ENCODE measurements at places on chromosomes 7 and 10.

- no peak for DNase-seq
Observed at GRCh38 chr10:48786606-48787282, 102.1 kb downstream of the WDFY4 start.

DNA sequence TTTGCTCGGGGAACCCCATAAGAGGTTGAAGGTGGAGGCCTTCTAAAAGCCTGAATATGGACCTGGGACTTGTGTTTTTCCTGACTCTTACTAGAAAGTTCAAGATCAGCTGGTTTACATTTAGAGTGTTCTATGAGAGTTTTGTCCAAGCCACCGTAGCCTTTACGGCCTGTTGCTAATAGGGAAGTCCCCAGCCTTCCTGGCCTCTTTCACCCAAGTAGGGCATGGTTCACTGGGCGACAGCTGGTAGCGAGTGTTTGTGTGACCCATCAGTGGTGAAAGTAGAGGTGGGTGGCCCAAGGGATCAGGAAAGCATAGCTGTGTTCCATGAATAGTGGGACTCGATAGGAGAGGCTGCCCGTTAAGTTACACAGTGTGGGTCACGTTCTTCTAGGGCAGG is 60.1 kb downstream of the RABGEF1 start:
- no peak for DNase-seq

DNA sequence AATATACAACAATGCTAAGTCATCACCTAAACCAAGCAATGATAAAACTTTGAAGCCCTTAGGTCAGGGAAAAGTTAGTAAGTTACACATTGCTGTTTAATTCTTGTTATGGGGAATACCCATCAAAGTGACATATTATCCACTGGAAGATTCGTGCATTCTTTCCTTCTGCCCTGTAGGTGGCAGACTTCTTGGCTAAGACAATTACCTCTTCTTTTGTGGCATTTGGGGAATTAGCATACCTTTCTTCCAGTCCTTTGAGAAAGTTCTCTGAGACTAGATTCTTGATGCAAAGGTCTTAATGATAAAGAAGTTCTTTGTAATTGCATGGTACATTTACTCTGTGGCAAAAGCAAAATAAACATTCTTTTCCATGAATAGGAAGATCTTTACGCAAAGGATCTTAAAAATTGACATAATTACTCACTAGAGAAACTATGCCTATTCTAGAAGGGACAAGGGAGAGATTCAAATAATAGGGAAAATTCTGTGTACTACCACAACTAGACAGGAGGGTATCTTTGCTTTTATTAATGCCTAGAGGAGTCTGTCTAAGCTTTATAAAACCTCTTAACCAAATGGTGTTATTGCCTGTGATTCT is 395.9 kb downstream of the GRM8 start:
- no peak for DNase-seq

GRCh38 chr10:76218035-76218434 is 786.6 kb downstream of the LRMDA start:
- no peak for DNase-seq

DNA sequence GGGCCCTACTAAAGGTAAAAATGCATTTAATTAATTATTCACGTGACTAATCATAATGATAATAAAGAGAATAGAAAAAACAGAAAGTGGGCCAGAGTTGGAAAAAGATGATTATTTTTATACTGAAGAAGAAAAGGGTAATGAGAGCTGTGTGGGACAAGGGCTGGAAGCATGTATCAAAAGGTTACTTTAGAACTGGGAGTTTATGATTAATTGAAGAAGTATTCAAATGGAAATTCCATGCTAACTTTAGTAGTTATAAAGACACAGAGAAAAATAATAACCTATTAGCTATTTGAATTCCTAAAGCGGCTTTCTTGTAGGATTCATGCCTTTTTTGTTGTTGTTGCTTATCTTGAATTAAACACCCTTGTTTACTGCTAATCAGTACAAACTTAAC is 49.9 kb downstream of the MKX start:
- no peak for DNase-seq

DNA sequence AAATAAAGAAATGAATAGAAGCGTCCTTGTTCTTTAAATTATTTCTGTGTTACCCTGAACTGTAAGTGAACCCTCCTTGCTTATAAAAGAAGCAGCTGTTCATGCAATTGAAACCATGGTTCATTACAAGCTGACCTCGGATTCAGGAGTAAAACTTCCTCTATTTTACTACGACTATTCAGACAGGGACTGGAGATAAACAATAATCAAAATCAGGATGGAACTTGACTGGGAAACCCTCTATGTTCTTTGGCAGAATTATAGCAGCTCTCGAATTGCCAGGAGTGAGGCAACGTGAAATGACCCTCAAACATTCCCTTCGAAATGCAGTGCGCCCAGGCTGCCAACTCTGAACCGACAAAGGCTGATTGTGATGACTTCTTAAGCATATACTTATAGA is 172.1 kb downstream of the CYP26A1 start:
- no peak for DNase-seq

DNA sequence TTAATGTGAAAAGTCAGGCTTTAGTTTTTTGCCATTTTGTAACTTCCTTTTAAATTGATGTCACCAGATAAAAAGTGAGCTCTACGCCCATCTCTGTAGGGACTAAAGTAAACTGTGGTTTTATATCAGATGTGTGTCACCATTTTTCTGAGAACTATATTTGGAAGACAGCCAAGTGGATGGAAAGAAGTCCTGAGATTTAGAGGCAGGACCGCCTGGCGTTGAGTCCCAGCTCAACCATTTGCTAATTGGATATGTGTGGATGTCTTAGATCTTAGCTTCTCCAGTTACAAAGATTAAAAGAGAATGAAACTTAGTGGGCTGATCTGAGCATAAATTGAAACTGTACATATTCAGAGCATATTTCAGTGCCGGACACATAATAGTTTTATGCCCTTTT is 691.6 kb upstream of the CELF2 start:
- no peak for DNase-seq
